ENCODE measurements at places on chromosomes 3 and 15.

DNA sequence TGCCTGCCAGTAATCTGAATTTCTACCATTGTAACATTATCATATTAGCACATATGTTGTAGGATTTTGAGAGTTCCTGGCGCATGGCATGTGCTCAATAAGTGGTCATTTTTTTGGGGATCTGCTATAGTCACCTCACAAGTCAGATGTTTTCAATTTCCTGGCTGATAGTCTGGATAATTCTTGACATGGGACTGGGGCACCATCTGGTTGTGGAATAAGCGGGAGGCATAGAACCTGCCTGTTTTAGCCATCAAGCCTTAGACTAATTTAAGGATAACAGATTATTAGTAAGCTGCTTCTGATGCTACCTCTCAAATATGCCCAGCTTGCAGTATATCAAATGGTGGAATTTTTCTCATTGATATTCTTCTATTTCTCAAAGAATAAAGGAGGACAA lies 39.1 kb downstream of the GASK1A start:
- DNase-seq = no peak

- no peak for DNase-seq
Observed at GRCh38 chr3:143185401-143185800, 65.8 kb downstream of the CHST2 start.

GRCh38 chr3:89297199-89297598 lies 189.8 kb downstream of the EPHA3 start:
- DNase-seq = no peak

DNA sequence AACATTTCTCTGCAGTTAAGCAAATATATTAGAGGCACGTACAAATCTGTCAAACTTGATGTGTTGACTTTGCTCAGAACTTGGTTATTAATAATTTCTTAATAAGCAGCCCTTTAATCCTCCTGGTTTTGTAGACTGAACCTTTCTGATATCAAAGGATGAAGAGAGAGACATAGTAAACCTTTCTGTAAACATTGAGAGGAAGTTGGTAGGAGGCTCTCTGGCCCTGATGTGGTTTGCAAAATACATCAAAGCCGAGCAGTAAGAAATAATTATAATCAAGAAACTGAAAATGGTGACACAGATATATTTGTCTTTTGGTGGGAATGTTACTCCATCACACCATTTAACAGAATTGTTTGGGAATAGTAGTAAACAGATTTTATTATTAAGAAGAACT lies 111.9 kb downstream of the OXSM start:
- DNase-seq = no peak

GRCh38 chr3:138081371-138082084 lies 33.9 kb downstream of the DZIP1L start:
- DNase-seq = no peak

- no peak for DNase-seq
Observed at GRCh38 chr3:139421460-139421859, 32.0 kb upstream of the COPB2 start.

- no peak for DNase-seq
Observed at GRCh38 chr3:172627057-172627809, 83.6 kb downstream of the NCEH1 start.

GRCh38 chr15:99631255-99631654 lies 65.5 kb downstream of the MEF2A start:
- DNase-seq = no peak

DNA sequence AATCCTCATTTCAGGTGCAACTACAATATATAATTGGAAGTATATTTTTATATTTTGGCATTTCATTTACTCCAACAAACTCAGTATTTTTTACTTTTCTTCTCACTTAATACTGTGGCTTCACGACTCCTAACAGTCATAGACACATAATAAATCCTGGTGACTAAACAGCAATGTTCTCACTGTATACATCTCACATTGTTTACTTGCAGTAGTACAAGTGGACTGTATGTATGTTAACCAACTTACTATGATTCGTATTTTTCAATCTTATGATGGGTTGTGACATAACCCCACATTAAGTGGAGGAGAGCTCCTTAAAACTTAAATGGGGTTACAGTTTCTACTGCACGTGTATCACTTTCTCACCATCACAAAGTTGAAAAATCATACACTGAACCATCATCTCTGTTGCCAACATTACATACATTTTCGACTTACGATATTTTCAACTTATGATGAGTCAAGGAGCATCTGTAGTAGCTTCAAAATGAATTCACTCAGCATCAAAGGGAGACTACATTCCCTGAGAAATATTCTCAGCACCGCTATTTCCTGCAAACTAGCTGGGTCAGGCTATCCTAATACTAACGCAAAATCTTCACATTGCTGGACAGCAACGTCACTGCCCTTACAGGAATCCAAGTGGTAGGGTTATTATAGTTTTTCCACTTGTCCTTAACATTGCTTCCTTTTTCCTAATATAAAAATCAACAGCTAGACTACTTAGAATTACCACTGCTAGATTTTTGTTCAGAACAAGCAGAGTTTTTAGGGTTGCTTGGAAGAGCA lies 7.3 kb downstream of the ADAM10 start:
- DNase-seq = no peak

- no peak for DNase-seq
Observed at GRCh38 chr3:51670053-51670822, 814 bp upstream of the TEX264 start.

DNA sequence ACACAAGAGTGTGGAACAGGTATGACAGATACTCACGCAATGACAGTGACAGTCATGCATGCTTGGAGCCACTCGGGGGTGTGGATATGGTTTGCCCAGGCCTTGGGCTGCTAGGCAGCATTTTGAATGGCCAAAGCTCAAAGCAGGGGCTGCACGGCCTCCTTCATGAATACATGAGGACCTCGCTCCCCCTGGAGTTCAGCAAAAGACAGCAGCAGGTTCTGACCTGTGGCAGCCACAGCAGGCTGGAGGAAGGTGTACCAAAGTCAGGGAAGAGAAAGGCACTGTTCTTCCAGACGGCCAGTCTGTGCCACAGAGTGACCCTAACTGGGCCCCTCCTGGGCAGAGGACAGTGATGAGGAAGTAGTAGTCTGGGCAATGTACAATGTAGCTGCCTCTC lies 88.2 kb upstream of the C2CD4B start:
- DNase-seq = no peak

DNA sequence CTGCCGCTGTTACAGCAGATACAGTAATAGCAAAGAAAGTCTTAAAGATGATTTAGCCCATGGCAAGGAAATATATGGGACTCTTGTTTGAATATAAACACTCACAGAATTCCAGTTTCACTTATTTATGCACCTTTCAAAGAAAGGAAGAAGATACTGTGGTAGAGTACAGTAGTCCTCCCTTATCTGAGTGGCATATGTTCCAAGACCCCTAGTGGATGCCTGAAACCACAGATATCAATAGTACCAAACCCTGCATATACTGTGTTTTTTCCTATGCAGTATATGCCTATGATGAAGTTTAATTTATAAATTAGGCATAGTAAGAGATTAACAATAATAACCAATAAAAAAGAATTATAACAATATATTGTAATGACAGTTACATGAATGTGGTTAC lies 8.2 kb downstream of the MAP2K1 start:
- no peak for DNase-seq
